T-helper 17 cell (primary cell): ENCODE measurements at places on chromosomes 2 and 18.

DNA sequence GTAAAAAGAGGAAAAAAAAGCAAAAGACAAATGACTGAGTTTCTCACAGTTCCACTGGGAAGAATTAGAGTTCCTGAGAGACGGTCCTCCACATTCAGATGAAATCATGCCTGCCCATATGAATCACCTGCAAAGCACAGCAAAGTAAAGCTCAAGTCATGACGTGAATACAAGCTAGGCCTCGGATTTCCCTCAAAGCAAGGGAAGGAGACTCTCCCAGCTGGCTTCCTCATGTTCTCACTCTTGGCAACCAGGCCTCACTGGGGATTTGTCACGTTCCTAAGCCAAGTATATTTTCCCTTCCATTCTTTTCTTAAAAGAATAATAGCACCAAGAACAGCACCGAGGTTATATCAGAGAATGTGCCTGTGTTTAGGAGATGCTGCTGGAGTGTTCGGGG, 47.0 kb downstream of the CYP27C1 start:
- no peak for DNase-seq

GRCh38 chr18:44090453-44090852, 590.2 kb upstream of the SETBP1 start:
- DNase-seq: no peak

GRCh38 chr2:127122361-127123027, 15.5 kb upstream of the BIN1 start:
- no peak for DNase-seq

- no peak for DNase-seq
Measured at GRCh38 chr18:13369756-13370510, 151.4 kb downstream of the LDLRAD4 start.

- DNase-seq: no peak
Measured at GRCh38 chr2:95272299-95272751, 1.9 kb upstream of the PROM2 start.

DNA sequence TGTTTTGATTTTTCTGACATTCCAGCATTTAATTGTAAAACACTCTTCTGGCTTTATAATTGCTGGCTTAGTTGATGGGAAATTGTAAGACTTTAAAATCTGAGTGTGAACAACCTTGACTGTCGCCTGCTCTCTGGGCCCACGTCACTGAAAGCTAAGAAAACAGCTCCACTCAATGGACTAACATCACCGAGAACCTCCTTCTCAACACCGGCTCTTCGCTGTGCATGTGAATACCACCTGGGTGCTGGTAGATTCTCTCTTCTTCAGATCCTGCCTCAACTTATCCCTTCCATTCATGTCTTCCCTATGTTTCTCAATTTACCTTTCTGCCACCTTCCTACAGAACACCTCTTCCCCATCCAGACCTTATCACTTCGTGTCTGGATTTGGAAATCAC, 523.1 kb upstream of the ID2 start:
- DNase-seq: no peak

GRCh38 chr18:74499633-74500032, 3.5 kb downstream of the CNDP2 start:
- peak; percentile 13 for DNase-seq

DNA sequence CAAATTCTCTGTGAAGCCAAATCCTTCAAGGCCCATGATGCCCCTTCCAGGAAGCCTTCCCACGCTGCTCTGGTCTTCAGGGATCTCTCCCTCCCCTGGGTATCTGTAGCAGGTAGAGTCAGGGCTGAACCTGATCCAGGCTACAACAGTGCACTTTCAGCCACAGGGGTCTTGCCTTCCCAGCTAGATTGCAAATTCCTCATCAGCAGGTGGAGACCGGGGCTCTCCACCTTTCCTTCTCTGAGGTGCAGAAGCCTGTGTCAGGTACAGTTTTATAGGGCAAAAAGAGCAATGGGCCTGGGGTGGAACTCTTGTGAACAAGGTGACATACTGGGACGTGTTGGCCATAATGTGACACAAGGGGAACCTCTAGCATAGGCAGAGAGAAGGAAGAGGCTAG, 312.9 kb downstream of the MYCN start:
- no peak for DNase-seq

DNA sequence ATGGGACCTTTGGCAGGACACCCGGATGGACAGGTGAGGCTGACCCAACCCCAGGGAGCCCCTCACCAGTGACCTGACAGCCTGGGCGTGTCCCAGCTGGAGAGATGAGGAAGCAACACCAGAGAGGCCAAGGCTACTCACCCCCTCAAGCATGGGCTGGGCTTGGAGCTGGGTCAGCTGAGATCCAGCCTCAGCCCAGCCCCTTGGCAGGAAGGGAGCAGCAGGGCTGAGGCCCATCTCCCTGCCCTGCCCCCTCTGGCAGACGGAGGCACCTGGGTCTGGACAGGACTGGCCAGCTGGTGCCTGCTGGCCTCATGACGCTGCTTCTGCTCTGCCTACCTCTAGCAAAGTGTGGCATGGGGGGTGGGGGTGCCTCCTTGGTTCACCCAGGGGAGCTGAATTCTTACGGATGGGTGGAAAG, 37.8 kb downstream of the HS6ST1 start:
- DNase-seq: no peak

DNA sequence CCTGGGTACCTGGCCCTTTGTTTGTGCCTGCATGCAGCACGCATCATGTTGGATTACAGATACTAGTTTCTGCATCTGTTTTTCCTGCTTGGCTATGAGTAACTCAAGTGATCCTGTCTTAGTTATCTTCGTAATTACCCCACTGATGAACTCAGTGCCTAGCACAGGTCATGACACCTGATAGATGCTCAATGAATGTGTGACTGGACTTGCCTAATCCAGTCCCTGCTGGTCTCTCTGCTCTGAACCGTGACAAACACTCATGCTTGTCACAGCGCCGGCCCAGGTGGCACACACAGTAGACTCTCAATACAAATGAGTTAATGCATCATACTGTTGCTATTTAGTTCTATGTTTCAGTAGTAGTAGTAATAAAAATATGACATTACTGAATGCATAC, 31.2 kb upstream of the NTSR2 start:
- DNase-seq: no peak

- DNase-seq: no peak
Measured at GRCh38 chr2:60796573-60797509, 40.8 kb downstream of the PAPOLG start.

DNA sequence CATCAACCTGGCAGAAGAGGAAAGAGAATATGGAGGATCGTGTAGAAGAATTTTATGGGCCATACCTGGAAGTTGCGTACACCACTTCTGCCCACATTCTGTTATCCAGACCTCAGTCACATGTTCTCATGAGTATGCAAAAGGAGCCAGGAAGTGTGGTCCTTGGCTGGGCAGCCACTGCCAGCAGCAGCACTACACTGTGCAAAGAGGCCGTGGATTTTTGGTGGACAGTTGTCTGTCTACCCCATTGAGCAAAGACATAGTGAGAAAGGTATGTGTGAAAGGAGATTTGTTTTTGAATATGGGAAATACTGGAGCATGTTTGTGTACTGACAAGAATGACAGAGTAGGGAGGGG, 68.1 kb downstream of the SDC1 start:
- no peak for DNase-seq

DNA sequence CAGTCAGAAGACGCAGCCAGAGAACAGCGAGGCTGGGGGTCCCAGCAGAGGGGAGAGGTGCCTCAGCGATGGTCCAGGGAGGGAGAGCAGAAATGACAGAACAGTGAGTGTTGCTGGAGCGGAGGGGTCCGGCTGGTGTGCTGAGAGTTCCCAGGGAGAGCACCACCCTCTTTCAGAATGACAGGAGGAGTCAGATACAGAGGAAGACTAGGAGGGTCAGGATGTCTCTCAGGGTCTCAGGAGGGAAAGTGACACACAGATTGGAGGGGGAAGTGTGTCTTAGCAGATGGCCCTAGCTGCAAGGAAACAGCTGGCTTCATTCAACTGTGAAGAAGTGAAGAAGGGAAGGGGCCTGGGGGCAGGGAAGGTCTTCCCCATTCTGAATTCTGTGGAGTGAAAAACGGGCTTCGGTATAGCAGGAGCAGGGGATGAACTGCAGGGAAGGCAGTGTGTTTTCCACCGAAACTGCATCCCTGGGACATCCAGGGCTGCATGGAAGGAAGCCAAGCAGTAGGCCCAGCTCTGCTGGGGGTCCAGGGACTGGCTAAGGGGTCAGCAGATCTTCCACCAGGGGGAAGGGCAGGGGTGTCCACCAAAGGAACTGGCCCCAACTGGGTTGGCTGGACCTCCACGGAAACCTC, 90.0 kb upstream of the OTOS start:
- no peak for DNase-seq

GRCh38 chr18:33291539-33291938, 149.0 kb downstream of the CCDC178 start:
- DNase-seq: no peak

DNA sequence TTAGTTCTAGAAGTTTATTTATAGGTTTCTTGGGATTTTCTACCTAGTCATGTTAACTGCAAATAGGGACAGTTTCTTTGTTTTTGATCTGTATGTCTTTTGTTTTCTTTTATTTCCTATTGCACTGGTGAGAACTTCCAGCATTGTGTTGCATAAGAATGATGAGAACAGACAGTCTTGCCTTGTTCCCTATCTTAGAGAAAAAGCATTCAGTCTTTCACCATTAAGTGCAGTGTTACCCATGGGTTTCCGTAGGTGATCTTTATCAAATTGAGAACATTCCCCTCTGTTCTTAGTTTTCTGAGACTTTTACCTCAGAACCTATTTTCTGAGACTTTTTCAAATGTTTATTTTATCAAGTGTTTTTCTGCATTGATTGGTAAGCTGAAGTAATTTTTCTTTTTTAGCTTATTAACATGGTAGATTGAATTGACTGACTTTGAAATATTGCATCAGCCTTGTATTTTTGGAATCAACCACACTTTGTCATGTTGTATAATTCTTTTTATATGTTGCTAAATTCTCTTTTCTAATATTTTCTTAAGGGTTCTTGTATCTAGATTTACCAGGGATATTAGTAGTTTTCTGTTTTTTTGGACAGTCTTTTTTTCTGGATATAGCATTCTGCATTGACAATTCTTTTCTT, 17.2 kb downstream of the MFSD6 start:
- DNase-seq: no peak

DNA sequence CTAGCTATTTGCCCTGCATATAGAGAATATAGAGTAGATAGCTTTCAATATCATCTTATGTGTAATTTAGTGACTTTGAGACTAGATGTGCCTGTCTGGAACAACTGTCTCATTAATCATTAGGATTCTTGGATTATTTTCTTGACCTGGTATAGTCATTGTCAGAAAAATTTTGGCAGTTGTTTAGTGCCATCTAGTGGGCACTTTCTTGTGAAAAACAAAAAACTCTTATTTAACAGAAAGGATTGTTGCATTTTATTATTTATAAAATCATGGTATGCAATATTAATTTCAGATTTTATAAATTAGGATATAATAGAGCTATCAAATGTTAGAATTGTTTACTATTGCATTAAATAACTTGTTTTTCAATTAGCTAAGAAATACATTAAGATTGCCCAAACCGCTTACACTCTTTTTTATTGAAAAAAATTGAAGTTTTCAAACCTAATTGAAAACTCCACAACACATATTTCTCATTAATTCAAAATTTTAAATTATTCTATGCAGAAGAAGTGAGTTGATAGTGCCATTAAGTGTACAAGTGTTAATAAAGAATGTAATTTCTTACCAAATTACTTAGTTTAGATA, 80.3 kb downstream of the DYNAP start:
- DNase-seq: no peak

GRCh38 chr2:217171874-217172273, 312.0 kb upstream of the TNP1 start:
- DNase-seq: no peak

DNA sequence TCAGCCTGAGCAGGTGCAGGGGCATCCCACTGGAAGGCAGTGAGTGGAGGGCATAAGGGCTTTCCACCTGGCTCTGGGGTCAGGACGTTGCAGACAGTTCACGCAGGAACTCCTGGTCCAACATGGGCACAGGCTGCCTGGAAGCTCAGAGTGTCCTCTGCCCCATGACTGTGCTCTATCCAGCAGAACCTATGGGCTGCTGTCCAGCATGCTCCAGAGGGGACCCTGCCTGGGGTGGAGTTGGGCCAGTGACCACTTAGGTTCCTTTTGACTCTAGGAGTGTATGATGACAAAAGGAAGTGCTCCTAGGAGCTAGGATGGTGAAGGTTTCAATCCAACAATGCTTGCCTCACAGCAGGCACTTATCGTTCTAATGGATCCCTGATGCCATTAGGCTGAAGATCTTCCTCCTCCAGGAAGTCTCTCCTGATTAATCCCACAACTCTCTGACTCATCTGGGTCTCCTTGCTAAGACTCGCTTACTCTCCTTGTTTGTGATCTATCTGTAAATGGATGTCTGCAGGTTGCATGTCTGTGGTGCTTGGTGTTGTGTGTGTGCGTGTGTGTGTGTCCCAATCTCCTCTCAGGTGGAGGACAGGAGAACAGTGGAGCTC, 224.0 kb downstream of the CELF4 start:
- DNase-seq: no peak

GRCh38 chr2:5562865-5563264, 129.3 kb upstream of the SOX11 start:
- DNase-seq: no peak

DNA sequence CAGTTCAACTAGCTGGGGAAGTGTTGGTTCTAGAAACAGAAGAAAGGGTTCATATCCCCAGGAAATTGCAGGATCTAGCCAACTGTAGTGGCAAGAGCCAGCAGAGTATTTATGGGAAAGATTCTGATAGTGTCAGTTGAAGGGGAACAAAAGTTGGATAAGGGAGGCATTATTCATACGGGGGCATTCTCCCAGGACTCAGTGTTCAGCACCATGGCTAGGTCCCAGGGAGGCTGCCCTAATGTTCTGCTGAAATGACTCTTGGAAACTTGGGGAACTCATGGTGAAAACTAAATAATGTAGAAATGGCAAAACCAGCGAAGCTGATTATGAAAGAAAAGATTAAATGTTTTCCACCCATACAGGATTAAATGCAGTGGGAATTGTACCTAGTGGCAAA, 543.7 kb downstream of the TRIB2 start:
- no peak for DNase-seq

- no peak for DNase-seq
Measured at GRCh38 chr18:34993289-34993688, 47.9 kb upstream of the MAPRE2 start.

GRCh38 chr2:154688373-154688772, 10.1 kb upstream of the KCNJ3 start:
- DNase-seq: no peak
